NCI-H187 treated with DMSO at 0.1 percent for 48 hours (cell line): ENCODE measurements at places on chromosomes 3 and 15.

GRCh38 chr15:32974691-32975090 is 219.8 kb downstream of the FMN1 start:
- DNase-seq = no peak

GRCh38 chr15:38750786-38751185 is 186.2 kb upstream of the RASGRP1 start:
- DNase-seq = peak; percentile 82

DNA sequence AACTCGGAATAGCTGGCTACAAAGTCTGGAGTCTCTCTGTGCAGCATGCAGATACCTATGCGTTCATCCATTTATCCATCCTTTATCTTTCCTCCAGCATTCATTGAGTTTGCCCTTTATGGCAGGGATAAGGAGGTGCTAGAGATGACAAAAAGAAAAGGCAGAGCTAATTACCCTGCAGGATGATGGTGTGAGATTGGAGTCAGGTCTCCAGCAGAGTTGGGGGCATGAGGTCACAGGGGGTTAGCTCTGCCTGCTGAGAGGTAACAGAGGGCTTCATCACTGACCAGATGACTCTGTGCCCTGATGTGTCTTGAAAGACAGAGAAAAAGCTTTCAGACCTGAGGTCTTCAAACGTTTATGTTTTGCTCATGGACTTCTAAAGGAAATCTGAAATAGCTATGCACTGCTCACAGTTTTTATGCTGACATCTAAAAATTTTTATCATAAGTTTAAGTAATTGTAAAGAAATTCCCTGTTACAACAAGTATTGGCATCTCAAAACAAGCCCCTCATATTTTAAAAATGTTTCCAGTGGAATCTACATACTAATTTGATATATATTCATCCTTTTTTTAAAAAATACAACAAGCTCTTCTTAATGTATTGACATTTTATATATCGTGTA is 132.3 kb upstream of the ANKRD28 start:
- DNase-seq = no peak

GRCh38 chr15:68550498-68551295 is 28.1 kb upstream of the CORO2B start:
- DNase-seq = no peak

DNA sequence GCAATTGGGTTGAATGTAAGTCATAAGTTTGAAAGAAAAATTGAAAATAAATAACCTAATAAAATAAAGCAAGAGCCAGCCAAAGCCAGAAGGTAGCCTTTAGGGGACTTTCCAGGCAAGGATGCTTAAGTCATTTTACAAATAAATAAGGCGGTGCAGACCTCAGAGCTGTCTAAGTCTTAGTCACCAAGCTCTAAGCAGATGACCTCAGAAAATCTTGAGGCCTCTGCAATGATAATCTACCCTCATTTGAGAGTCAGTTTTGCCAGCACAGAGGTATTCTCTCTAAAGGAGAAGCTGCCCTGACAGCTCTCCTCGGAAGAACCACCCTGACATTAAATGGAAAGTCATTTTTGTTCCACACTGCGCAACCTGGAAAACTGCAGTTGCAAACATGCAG is 113.9 kb downstream of the OXNAD1 start:
- no peak for DNase-seq

GRCh38 chr15:80479191-80479590 is 75.0 kb downstream of the ARNT2 start:
- DNase-seq = no peak
